Activated T-helper 17 cell treated with anti-CD3 and anti-CD28 coated beads, Interleukin-2, amount 50 U/mL, for 72 hours (primary cell): ENCODE measurements at places on chromosomes 12 and 14. TPM values are rescaled to one million over a fixed set of nuclear protein-coding genes. Genes with fewer than 3 reads are reported as not detected.

DNA sequence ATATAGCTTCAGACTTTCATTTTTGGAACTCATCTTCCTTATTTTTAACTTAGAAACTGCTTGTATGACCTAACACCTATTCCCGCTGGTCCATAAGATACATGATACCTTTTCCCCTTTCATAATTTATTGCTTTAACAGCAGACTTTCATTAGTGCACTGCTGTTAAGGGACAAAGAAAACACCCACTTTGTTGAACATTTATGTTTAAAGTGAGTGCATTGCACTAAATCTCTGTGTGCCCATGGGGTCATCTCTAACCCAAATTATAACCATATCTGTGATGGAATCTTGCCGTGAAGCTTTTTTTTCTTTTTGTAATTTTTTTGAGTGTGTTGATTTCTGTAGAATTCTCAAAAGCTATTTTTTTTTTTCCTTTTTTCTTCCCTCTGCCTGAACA is 261.8 kb downstream of the TMTC2 start:
- ATAC-seq: no peak

DNA sequence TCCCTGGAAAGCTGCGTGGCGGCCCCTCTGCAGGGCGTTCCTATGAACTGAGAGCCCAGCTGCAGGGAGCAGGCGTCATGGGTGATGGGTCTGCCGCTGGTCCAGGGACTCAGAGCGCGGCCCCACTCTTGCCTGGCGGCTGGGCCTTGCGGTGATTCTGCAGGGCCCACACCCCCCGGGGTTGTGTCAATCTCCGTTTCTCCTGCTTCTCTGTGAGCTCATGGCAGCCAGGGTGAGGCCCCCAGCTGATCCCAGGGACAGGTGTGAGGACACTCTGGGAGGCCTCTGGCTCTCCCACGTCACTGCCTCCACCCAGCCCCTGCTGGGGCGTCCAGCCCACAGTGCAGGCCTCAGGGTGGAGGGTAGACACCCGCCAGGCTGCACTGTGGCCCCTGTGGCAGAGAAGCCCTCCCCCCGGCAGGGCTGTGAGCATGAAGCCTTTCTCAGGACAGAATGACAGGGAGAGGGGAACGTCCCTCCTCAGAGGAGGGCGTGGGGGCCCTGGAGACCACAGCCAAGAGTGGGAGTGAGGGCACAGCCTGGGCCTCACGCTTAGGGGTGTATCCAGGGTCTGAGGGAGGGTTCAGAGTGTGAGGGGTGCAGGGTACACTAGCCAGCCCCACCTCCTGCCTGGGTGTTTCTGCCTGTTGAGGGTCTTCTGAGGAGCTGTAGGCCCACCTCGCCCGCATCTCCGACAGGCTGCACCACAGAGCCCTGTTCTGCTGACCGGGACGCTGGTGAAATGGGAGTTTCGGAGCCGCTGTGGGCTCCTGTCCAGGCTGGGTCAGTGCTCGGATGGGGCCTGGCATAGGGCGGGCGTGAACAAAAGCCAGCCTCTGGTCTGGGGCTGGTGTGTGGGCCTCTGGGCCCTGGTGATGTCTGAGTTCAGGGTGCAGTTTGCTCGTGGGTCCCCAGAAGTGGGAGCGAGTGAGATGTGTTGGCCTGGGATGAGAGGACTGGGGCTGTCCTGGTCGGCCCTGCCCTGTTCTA is 26.7 kb upstream of the CRIP2 start:
- peak; percentile 6 for ATAC-seq

DNA sequence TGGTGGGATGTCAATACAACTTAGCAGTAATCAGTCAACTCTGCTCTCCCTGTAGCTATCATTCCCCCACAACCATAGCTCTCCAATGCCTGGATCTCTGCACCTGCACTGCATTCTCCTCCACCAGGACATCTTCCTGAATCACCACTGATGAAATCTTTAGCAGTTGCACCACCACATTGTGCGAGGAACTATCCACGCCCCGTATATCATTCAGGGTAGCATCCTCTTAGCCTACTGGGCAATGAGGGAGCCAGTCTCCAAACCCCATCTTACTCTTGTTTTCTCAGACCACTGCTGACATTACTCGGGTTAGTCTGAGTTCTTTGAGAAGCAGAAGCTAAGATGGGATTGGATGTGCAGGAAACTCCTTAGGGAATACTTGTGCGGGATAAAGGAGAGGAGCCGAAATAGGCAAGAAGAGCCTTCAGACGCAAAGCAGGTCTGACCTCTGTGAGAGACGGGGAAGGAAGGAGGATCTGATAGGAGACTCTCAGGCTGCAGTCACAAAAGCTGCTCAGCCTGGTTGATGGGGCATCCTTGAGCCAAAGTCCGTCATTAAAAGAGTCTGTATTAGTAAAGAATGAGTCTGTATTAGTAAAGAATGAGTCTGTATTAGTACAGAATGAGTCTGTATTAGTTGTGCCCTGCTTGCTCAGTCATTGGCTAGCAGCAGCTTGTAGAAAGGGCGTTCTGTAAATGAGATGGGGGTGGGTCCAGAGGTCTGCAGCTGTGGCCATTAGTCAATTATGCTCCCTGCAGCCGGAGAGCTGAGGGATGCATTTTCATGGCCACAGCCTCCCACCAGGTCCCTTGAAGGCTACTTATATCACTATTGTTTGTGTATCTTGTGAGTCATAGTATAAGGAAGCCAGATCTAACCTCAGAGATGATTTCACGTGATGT is 49.6 kb upstream of the RASSF3 start:
- peak; percentile 52 for ATAC-seq

GRCh38 chr12:93571365-93571924 is 1.0 kb upstream of the SOCS2 start:
- ATAC-seq: peak; percentile 6

DNA sequence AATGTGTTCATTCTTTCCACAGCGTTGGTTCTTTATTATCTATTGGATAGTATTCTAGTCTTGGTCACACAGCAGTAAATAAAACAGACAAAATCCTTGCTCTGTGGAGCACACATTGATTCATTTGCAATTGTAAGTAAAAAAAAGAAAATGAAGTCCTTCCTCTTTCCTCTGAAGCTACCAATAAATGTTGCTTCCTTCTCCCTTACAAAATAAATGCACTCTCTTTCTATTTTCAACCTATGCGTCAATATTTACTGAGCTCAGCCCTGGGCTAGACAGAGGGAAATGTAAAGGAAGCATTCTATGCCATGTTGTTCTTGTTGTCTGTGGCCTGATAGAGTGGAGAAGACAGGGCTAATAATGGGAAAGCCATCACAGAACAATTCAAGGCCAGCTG is 2.9 kb downstream of the ABHD12B start:
- ATAC-seq: no peak

RIC8B gene
- total RNA-seq: 15.9 TPM
